Hippocampal formation (tissue), 2 donors: ENCODE measurements at places on chromosomes 6 and 20.

DNA sequence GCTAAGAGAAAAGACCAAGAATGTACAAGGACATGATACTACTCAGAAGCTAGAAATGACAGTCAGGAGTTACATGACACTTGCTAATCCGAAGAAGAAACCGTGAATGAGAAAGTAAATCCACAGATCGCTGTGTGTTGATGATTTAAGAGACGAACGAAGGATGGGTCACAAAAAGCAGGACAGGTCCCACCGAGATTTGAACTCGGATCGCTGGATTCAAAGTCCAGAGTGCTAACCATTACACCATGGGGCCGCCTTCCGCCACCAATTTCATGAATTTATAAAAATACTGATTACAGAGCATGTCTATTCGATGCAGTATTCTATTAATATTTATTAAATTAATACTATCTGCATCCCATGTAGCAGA, 54.0 kb upstream of the BTN3A2 start:
- no peak for DNase-seq

- DNase-seq: no peak
Measured at GRCh38 chr20:31644701-31645100, 7.0 kb downstream of the COX4I2 start.

GRCh38 chr20:10329387-10330005, 104.5 kb downstream of the MKKS start:
- DNase-seq: no peak

DNA sequence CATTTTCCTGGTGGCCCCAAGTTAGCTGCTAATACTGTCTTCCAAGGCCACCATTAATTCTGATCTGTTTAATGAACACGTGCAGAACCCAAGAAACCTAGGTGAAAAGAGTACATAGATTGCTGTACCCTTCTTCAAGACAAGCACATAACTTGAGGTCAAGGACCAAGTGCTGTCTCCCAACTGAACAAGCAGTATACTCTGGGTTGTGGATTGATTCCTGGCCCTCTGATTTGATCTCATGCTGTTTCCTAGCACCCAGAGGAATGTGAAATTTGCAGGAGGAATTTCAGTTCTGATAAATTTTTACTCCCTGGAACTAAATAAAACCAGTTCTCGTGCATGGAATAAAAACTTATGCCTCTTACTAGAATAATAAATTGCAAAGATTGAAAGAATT, 75.6 kb downstream of the MTFR2 start:
- no peak for DNase-seq

DNA sequence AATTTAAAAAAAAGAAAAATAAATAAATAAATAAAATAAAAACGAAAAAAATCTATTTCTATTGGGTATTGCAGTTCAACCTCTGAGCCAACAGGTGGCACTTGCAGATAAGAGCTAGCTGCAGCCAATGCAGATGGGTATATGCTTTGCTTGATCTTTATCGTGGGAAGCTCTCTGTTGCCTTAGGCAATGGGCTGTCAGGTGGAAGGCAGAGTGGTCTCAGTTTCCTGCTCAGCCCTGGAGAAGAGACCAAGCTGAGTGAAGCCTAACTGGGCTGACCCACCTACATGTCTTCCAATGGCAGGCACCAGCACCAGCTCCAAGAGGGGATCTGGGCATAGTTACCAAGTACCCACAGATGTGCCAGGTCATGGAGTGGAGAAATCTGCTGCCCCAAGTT, 95.0 kb downstream of the AK9 start:
- no peak for DNase-seq

- no peak for DNase-seq
Measured at GRCh38 chr6:3125815-3126214, 7.3 kb downstream of the BPHL start.

DNA sequence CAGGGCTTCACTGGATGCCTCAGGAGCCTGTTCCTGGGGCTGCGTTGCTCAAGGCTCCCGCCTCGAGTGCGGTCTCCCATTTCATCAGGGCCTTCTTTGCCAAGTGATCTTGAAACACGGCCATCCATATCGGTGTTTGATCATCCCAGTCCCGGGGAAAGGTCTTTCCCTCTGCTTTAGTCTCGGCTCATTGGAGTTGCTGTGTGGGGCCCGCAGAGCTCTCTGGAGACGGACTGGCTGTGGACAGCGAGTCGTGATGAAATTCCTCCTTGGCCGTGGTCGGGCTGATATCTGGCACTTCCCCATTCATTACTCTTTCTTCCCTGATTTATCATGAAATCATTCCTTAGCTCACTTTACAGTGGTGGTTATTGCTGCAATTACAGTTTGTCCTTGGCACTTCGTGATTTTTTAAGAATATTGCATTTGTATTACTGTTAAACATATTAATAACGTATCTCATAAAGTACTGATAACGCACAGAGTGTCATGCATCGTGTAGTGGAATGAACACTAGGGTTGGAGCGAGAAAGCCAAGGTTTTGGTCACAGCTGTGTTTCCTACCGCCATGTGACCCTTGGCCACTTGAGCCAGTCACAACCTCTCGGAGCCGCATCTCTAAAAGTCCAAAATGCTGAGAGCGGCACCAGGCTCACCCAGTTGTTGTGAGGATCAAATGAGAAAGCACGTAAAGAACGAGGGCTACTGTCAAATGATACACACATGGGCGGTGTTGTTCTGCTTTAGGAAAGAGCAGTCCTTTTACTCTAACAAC, 71.8 kb downstream of the MTHFD1L start:
- no peak for DNase-seq

GRCh38 chr6:126531286-126531685, 191.4 kb downstream of the CENPW start:
- DNase-seq: no peak

GRCh38 chr20:4637081-4637797, 84.5 kb upstream of the PRND start:
- no peak for DNase-seq

- no peak for DNase-seq
Measured at GRCh38 chr6:54285595-54285994, 22.6 kb upstream of the TINAG start.

GRCh38 chr6:159075506-159076228, 30.9 kb upstream of the TAGAP start:
- no peak for DNase-seq

GRCh38 chr6:110720066-110720465, 95.2 kb downstream of the CDK19 start:
- no peak for DNase-seq

DNA sequence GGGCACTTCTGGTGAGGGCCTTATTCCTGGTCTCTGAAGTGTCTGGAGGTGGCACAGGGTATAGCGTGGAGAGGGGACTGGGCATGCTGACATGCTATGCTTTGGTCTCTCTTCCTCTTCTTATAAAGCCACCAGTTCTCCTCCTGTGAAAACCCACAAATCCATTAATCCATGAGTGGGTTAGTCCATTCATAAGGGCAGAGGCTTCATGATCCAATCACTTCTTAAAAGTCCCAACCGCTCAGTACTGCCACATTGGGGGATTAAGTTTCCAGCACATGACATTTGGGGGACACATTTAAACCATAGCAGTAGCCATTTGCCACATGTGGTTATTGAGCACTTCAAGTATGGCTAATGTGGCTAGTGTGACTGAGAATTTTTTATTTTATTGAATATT, 3.8 kb upstream of the TRIB3 start:
- DNase-seq: no peak

DNA sequence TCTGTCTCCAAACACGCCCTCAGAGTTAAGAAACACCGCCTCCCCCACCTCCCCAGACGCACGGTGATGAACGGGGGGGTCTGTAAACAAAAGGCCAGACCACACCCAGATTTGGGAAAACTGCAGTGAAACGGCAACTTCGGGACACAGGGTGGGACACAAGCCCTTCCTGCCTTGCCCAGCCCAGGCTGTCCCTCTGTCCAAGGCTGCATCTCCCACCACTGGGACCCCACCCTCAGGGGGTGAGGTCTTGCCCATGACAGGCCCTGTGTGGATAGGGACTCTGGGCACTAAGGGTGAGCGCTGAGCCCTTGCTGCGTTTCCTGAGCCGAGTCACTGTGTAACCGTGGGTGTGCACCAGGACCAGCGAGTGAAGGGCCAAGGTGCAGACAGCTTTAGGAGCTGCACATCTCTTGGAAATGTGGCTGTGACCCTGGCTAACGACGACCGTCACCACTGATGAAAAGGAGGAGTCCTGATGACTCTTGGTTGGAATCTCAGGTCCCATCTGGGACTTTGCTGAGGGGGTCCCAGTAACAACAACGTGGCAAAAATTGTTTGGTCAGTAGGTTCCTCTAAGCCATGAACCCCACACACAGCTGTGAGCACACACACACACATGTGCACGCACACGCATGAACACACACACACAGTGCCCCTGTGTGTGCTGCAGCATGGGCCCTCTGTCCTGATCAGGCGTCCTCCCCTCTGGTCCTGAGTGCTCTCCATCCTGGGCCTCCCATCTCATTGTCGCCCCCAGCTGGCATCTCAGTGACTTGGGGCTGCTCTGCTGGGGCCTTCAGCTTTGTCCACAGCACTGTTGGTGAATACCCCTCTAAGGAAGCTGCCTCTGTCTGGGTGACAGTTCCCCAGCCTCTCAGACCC, 100.6 kb downstream of the RAMACL start:
- DNase-seq: no peak

- DNase-seq: no peak
Measured at GRCh38 chr20:48604936-48605335, 222.9 kb downstream of the PREX1 start.

GRCh38 chr6:127941228-127941627, 40.4 kb upstream of the THEMIS start:
- no peak for DNase-seq

GRCh38 chr6:65110031-65110430, 597.0 kb downstream of the EYS start:
- no peak for DNase-seq

DNA sequence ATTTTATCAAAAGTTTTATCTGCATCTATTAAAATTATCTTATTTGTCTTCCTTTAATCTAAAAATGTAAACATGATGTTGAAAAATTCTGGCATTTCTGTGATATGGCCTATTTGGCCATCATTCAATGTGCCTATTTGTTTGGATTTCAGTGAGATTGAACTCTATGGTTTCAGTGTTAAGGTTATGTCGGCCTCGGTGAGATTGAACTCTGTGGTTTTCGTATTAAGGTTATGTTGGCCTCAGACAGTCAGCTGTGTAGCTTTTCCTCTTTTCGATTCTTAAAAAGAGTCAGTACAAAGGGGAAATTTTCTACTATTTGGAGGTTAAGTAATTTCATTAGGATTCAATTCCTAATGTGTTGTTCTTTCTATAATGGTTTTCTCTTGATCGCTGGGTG, 320.6 kb downstream of the PACRG start:
- no peak for DNase-seq

GRCh38 chr20:34452281-34452982, 63.8 kb upstream of the DYNLRB1 start:
- no peak for DNase-seq

GRCh38 chr20:13526551-13526950, 112.2 kb downstream of the TASP1 start:
- no peak for DNase-seq

- no peak for DNase-seq
Measured at GRCh38 chr6:38173909-38174308, 354.4 kb downstream of the ZFAND3 start.

- DNase-seq: no peak
Measured at GRCh38 chr6:137754866-137755265, 112.2 kb upstream of the TNFAIP3 start.

- DNase-seq: no peak
Measured at GRCh38 chr6:151497905-151498304, 4.1 kb downstream of the CCDC170 start.

DNA sequence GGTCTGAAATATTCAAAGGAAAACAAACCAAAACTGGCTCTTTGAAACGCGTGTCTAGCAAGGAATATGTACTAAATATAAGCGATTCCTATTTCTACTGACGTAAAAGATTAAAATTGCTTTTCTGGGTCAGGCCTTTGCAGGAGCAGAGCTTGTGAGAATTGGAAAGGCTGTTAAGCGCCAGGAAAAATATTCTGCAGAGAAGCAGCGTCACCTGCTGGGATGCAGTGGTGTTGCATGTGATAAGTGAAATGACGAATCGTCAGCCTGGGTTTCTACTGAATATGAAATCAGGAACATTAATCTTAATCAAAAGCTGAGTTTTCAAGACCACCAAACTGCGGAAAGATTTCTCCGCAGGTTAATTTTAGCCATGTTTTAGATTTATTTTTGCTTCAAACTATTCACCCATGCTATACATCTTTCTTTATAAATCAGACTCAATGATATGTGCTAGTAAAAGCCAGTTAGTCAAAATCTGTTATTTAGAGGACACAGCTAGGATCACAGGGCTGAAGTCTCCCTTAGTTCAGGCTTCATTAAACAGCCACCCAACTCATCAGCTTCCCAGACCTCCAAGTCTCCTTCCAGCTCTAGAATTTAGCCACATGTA, 67.4 kb downstream of the ALDH8A1 start:
- DNase-seq: peak; percentile 83

DNA sequence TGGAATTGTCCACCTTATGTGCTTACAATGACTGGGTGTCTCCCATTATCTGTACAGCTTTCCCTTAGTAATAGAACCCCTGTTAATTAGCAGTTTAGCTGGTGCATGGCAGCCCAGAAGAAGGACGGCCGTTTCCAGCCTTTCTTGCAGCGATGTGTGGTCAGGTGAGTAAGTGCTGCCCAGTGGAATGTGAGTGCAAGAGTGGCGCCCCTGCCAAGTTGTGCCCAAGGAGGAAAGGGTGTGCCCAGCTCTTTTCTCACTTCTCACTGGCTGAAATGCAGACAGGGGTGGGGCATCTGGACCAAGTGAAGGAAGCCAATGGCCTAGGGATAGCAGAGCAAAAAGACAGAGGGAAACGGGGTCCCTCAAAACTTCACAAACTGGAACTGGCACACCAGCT, 296.8 kb downstream of the PREX1 start:
- no peak for DNase-seq

- DNase-seq: no peak
Measured at GRCh38 chr20:59725476-59726280, 121.3 kb downstream of the PHACTR3 start.

DNA sequence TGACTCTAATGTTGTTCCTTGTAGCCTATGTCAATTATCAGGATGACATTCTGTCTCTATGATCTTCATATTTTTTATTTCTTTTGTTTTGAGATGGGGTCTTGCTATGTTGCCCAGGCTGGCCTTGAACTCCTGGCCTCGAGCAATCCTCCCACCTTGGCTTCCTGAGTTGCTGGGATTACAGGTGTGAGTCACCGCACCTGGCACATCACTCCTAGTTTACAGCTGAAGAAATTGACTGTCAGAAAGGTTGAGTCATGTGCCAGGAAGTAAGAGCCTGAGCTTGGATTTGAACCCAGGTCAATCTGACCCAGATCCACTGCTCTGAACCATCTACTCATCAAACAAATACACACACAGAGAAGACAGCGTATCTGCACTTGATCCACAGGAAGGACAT, 14.4 kb downstream of the PPP1R3G start:
- no peak for DNase-seq
